ENCODE measurements at places on chromosomes 12 and 14.

- DNase-seq: no peak
Measured at GRCh38 chr12:107092669-107093416, 506 bp downstream of the CRY1 start.

- DNase-seq: no peak
Measured at GRCh38 chr14:72683787-72684186, 210.1 kb downstream of the DPF3 start.

- peak; percentile 37 for DNase-seq
Measured at GRCh38 chr14:104580961-104581360, 1.4 kb downstream of the C14orf180 start.

DNA sequence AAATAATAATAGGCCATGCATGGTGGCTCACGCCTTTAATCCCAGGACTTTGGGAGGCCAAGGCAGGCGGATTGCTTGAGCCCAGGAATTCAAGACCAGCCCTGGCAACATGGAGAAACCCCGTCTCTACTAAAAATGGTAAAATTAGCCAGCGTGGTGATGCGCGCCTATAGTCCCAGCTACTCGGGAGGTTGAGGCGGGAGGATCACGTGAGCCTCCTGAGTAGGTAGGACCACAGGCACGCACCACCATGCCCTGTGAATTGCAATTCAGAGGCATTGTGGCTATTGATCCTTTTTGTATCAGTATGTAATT, 2.3 kb downstream of the ARHGDIB start:
- DNase-seq: no peak

DNA sequence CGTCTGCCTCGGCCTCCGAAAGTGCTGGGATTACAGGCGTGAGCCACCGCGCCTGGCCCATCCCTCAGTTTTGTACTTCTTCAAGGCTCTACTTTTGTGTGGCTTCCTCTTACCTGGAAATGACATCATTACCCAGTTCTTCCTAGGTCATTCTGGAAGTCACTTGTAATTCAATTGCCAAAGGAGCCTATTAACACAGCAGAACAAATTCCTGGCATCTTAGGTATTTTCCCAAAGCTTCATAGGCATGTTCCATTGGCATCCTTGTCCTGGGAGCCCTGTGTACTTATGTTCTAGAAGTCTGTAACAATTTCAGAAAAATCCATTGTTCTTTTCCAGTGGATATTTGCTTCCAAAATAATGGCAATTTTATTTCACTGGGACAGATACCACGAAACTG, 60.6 kb downstream of the DAAM1 start:
- DNase-seq: no peak

DNA sequence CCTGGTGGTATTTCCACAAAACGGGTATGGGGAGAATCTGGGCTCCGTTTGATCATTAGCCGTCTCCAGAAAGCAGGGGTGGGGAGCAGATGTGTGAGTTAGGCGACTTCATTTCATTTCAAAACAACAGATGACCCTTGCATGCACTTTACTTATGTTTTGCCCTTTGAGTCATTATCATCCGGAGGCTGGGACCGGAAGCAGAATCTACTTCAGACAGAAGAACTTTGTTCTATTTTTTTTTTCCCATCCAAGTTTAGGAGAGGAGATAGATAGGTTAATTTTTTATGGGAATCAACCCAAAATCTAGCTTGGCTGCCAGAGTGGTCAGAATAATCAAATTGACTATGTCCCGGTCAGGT, 31.3 kb upstream of the CMAS start:
- DNase-seq: no peak

GRCh38 chr14:104200106-104200505, 61.7 kb downstream of the KIF26A start:
- no peak for DNase-seq

GRCh38 chr12:111780166-111780565, 13.4 kb downstream of the ALDH2 start:
- DNase-seq: no peak

GRCh38 chr14:51458563-51458955, 193.2 kb upstream of the FRMD6 start:
- no peak for DNase-seq

- no peak for DNase-seq
Measured at GRCh38 chr12:117835156-117835555, 133.6 kb downstream of the KSR2 start.

DNA sequence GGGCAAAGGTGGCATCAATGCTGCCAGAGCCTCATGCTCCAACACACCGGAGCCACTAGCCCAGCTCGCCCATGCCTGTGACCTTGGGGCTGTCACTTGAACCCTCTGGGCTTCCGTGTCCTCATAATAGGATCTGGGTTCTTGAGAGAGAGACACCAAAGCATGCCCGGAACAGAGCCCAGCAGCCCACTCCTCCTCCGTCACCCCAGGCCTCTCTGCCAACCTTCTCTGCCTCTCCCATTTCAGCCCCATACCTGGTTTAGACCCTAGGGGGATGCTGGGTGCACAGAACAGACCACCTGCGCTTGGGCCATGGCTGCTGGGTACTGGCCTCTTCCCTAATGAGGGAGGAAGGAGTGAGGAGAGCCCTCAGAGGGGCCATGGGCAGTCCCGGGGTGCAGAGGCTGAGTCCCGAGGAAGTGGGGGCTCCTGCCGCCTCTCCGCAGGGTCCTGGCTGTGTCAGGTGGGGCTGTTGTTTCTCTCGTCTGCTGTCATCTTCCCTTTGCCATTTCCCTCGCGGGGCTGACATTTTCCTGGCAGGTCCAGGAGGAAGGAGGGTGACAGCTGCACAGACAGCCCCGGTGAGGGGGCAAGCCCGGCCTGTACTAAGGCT, 172.4 kb upstream of the RTL1 start:
- peak; percentile 15 for DNase-seq

DNA sequence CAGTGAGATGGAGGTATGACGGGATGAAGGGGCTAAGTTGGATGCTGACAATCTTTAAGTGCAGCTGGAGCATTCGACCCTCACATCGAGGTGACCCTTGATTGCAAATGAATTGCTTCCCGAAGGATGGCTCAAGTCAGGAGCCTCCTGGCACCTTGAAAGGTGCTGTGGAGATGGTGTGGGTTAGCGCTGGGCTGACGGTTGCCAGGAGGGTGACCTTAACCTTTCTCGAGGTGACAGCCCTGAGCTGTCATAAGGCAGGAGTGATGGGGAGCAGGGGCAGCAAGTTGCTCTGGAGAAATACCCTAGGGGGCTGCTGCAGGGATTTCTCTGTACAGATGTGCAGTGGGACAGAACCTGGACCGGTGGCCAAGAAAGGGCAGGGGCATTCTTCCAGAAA, 122.8 kb downstream of the CRACR2A start:
- DNase-seq: no peak

DNA sequence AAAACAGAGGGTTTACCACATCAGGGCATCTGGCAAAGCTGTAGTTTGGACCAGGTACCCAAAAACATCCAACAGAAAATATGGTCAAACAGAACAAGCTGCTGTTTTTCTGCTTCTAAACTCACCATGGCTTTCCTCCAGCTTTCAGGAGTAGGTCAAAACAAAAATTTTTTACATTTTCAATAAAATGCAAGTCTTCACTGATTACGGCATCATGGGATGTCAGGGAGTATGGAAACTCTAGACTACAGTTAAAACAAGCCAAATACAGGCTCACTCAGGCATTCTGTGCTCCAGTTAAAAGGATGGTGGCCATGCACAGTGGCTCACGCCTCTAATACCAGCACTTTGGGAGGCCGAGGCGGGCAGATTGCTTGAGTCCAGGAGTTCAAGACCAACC, 47.1 kb upstream of the PSMA6 start:
- DNase-seq: no peak

All from tibial artery (tissue), 4 donors.